Stimulated activated CD8-positive, alpha-beta memory T cell treated with anti-CD3 and anti-CD28 coated beads, Interleukin-12 subunit alpha, Interleukin-12 subunit beta, amount 100 ng/mL, for 4 hours (primary cell): ENCODE measurements at places on chromosomes 7 and 10.
A peak's percentile ranks its signal among the peaks of the same experiment; 100 is the strongest.

- DNase-seq, result no peak
Observed at GRCh38 chr10:23417254-23417653, 21.6 kb upstream of the OTUD1 start.

- DNase-seq, result no peak
Observed at GRCh38 chr10:42753507-42754154, 29.0 kb upstream of the BMS1 start.

DNA sequence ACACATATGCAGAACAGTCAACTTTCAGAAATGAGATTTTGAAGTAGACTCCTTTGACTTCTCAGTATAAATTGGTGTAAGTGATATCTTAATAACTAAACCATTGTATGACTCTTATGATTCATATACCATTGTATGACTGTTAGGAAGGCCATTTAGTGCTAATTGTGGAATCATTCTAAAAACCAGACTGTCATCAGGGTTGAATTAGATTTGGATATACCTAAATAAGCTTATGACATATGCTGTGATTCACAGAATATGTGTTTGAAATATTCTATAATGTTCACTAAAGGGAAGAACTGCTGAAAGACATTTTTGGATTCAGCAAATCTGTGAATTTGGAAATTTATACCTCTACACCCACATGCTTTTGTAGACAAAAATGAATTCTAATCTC, 438.1 kb downstream of the MDFIC start:
- no peak for DNase-seq

DNA sequence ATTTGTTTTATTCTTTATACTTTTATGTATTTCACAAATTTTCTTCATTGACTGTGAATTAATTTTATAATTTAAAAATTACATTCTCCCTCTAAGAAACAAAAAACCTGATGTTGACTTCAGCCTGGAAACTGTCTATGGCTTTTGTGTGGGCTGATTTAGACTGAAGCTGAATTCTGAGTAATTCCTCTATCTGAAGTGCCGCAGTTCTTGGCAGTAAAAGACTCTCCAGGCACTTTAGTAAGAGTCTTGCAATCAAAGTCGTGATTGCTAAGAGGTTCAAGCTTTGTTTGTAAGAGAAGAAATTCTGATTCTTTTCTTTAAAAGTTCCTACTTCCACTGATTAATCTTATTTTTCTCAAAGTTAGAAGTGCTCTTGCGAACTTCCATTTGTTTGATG, 3.4 kb upstream of the CEP41 start:
- no peak for DNase-seq

DNA sequence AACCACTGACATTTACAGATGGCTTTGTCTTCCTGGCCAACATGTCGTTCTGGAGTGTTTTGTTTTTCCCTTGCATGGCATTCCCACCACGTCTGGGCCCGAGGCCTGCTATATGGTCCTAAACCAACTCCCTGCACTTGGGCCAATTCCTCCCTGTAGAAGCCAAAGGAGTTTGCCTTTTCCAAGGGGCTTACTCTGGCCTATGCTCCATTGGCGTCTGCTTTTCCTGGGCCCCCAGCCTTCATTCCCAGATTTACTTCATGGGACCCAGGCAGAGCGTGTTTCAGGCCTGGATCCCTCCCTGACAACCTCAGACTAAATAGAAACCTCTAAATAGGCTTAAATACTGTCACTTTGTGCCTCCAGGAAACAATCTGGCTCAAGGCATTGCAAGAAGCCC, 60.7 kb downstream of the MINDY4 start:
- DNase-seq, result no peak

GRCh38 chr10:101693978-101694673, 844 bp downstream of the FBXW4 start:
- DNase-seq, result peak; percentile 55

- no peak for DNase-seq
Observed at GRCh38 chr10:77974396-77975074, 48.0 kb upstream of the DLG5 start.

DNA sequence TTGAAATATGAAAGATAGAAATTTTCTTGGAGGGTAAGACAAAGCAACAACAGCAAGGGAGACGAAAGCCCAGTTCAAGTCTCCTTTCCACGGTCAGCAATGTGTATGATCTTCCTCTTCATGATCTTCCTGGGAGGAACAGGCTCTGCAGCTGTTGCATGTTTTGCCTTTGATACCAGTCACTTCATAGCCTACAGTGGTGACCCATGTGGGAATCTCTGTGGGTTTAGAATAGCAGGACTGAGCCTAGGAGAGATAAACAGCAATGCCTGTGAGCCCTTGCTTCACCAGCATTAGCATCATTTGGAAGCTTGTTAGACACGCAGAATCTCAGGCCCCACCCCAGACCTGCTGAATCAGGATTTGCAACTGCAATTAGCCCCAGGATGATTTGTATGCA, 31.8 kb downstream of the STAMBPL1 start:
- DNase-seq, result no peak

DNA sequence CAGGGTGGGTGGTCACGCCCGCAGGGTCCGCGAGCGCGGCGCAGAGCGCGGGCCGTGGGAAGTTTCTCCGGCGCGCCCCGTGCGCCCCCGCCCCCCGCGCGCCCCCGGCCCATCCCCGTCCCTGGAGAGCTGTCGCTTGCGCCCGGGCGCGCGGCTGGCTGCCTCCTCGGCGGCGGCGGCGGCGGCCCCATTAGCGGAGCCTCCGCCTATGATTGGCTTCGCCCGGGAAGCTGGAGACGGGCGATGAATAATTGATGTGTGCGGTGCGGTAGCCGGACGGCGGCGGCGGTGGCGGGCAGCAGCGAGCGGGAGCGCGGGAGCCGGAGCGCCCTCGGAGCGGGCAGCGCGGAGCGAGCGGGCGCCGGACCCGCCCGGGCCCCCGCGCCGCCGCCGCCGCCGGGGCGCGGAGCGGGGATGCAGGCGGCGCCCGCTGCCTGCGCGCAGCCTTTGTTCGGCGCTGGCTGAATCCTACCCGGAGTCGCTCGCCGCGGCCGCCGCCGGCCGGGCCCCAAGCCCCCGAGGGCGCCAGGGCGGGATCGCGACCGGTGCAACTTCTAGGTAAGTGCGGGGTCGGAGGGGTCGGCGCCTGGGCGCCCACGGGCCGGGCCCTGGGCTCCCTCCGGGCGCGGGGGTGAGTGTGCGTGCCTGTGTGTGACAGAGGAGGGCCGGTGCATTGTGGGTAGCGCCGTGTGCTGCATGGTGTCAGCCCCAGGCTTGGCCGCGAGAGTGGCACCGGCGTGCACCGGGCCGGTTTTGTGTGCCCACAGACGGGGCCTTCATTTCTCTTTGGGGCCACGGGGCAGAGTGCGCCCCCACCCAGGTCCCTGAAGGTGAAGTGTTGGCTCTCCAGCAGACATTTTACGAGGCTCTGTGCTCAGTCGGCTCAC, 103.8 kb upstream of the PPIF start:
- peak; percentile 49 for DNase-seq
